Heart left ventricle (tissue), 16 donors: ENCODE measurements at places on chromosomes 3 and 15. TPM values are rescaled to one million over a fixed set of nuclear protein-coding genes. Genes with fewer than 3 reads are reported as not detected.

DNA sequence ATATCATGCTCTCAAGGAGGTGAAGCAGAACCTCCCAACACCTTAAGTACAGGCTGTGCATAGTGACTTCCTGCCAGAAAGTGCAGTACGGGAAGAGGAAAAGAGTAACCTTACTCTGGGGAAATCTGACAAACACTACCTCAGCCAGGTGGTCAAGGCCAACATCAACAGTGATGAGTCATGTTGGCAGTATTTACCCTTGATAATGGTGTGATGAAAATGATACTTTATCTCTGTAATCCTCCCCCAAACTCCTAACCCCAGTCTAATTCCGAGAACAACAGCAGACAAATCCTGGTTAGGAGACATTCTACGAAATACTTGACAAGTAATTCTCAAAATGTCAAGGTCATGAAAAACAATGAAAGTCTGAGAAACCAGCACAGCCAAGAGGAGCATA is 26.5 kb downstream of the ANKDD1A start:
- H3K27ac ChIP-seq = no peak overlapping the region
- no peak for DNase-seq
- no peaks in the 10 kb centered on the region for H3K4me1 ChIP-seq

GRCh38 chr3:46089237-46090011 is 62.1 kb upstream of the XCR1 start:
- no peaks in the 10 kb centered on the region for H3K36me3 ChIP-seq
- no peaks in the 10 kb centered on the region for H3K27me3 ChIP-seq
- peak; percentile 71 for DNase-seq
- H3K4me3 ChIP-seq = no peak overlapping the region
- no peak overlapping the region for H3K27ac ChIP-seq
- no peaks in the 10 kb centered on the region for H3K4me1 ChIP-seq

DNA sequence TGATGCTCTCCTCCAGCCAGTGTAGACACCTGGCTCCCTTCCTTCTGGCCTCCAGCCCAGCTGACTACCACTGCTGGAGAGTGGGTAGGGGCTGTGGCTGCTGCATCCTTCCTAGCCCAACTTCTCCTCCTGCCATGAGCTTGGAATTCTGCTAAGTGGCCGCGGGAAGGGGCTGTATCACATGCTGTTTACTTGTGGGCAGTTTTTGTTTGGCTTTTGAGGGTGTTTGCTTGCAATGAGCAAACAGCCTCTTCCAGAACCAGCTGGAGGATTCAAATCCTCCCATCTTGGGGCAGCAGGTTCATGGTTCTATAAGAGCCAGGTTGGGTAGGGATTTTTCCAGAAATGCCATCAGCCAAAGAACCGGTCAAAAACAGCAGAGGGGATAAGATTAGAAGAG is 9.0 kb downstream of the GASK1A start:
- no peak overlapping the region for H3K4me3 ChIP-seq
- no peaks in the 10 kb centered on the region for H3K4me1 ChIP-seq
- no peak for DNase-seq
- no peaks in the 10 kb centered on the region for H3K36me3 ChIP-seq
- no peaks in the 10 kb centered on the region for H3K27me3 ChIP-seq

DNA sequence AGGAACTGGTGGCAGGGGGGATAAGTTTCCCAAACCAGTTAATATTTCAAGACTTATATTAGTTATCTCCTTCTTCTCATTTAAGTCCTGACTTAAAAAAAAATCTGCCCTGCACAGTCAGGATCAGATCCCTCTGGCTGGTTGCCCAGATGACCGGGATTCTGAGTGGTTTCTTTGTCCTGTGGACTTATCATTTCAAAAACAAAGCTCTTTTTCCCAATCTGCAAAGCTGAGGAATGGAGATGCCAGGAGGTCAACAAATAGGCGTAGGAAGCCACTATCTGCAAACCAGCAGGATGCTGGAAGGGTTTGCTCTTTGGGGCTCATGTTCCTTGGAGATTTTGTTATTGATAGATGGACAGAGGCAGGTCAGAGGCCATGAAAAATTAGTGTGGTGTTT is 5.8 kb downstream of the C3orf20 start:
- no peaks in the 10 kb centered on the region for H3K36me3 ChIP-seq
- no peak overlapping the region for H3K4me3 ChIP-seq
- no peak overlapping the region for H3K27ac ChIP-seq
- H3K27me3 ChIP-seq = no peaks in the 10 kb centered on the region
- DNase-seq = no peak
- no peaks in the 10 kb centered on the region for H3K4me1 ChIP-seq

DNA sequence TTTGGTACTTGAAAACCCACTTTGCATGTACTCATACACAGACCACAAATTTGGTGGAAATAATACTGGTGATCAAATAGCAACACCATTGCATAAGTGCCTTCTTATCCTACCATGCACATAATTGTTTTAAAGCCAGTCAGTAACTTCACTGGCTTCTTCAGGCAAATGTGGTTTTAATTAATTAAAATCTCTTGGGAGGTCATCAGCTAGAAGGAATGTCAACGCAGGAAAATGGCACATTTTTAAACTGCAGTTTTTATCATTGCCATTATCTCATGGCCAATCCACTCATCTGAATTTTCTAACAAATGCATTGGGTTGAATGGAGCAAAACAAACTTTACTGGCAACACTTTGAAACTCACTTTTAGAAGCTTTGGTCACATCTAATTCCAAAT is 105.7 kb upstream of the ZPLD1 start:
- H3K36me3 ChIP-seq = no peaks in the 10 kb centered on the region
- no peak overlapping the region for H3K27ac ChIP-seq
- no peaks in the 10 kb centered on the region for H3K27me3 ChIP-seq
- DNase-seq = no peak
- no peaks in the 10 kb centered on the region for H3K4me1 ChIP-seq

- no peaks in the 10 kb centered on the region for H3K4me1 ChIP-seq
- no peaks in the 10 kb centered on the region for H3K36me3 ChIP-seq
- no peak for DNase-seq
- H3K4me3 ChIP-seq = no peak overlapping the region
Observed at GRCh38 chr3:901953-902778, 190.7 kb upstream of the CNTN6 start.

DNA sequence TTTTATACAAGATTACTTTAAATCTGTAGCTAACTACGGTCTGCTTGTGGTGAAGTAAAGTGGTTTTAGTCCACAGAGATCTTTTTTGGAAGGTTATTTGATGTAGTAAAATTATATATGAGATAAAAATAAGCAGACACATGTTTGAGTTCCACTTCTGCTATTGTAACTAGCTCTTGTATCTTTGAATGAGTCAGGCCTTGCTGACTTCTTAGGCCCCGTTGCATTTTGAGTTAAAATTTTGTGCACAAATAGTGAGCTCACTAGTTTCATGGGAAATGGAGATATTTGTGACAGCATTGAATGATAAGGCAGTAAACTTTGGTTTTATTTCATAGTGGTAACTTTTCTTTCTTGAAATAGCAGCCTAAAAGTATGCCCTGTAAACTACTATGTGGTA is 42.6 kb downstream of the ARIH1 start:
- peaks cover 6% of the 10 kb centered on the region for H3K4me1 ChIP-seq
- no peak overlapping the region for H3K4me3 ChIP-seq
- H3K27me3 ChIP-seq = no peaks in the 10 kb centered on the region
- DNase-seq = no peak
- peaks cover 9% of the 10 kb centered on the region for H3K36me3 ChIP-seq

DNA sequence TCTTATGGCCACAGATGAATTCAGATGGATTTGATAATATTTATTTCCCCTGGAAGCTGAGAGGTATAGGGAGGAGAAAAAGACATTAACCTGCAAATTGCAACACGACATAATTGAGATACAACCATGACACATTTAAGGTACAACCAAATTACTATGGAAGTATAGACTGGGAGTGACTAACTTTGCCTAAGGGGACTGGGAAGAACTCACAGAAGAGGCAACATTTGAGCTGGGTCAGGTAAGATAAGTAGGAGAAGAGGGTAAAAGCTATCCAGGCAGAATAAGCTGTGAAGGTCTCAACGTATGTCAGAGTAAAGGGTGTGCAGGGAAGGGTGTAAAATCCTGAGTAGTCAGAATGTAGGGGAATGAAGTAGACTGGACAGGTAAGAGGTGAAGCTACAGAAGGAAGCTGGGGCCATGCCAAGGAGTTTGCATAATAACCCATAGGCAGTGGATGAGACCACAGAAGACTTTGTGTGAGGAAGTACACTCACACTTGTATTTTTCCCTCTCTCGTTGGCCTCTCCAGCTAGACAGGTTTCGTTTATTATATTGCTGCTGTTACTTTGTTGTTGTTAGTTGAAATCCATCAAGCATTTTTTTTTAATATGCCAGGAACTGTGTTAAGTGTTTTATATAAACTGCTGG is 28.0 kb upstream of the PTX3 start:
- H3K4me1 ChIP-seq = no peaks in the 10 kb centered on the region
- no peak overlapping the region for H3K27ac ChIP-seq
- no peaks in the 10 kb centered on the region for H3K36me3 ChIP-seq
- H3K4me3 ChIP-seq = no peak overlapping the region
- no peaks in the 10 kb centered on the region for H3K27me3 ChIP-seq

GRCh38 chr3:98557324-98558010 is 25.7 kb downstream of the GPR15 start:
- no peaks in the 10 kb centered on the region for H3K27me3 ChIP-seq
- peaks cover 34% of the 10 kb centered on the region for H3K4me1 ChIP-seq
- no peaks in the 10 kb centered on the region for H3K36me3 ChIP-seq
- no peak overlapping the region for H3K4me3 ChIP-seq

DNA sequence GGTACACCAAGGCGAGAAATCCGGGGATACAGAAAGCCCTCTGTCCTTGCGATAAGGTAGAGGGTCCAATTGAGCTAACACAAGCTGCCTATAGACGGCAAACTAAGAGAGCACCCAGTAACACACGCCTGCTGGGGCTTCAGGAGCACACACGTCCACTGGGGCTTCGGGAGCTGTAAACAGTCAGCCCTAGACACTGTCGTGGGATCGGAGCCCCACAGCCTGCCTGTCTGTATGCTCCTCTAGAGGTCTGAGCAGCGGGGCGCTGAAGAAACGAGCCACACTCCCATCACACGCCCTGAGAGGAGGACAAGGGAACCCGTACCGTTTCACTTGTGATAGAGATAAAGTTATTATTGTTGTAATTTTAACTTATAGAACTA is 486 bp downstream of the SAMMSON start:
- H3K4me3 ChIP-seq = no peak overlapping the region
- DNase-seq = no peak
- H3K36me3 ChIP-seq = no peaks in the 10 kb centered on the region
- H3K27me3 ChIP-seq = no peaks in the 10 kb centered on the region

GRCh38 chr3:194135806-194136518 is at the start of gene HES1:
HES1 (plus strand) TSS chr3:194136148; CDS start chr3:194136381, 233 bp downstream.
- H3K4me1 ChIP-seq = peaks cover 42% of the 10 kb centered on the region
- peaks cover 63% of the 10 kb centered on the region for H3K27me3 ChIP-seq
- H3K27ac ChIP-seq = peak within 1 kb of the TSS; percentile 88
- H3K36me3 ChIP-seq = peaks cover 6% of the 10 kb centered on the region
- peak; percentile 96 for DNase-seq

DNA sequence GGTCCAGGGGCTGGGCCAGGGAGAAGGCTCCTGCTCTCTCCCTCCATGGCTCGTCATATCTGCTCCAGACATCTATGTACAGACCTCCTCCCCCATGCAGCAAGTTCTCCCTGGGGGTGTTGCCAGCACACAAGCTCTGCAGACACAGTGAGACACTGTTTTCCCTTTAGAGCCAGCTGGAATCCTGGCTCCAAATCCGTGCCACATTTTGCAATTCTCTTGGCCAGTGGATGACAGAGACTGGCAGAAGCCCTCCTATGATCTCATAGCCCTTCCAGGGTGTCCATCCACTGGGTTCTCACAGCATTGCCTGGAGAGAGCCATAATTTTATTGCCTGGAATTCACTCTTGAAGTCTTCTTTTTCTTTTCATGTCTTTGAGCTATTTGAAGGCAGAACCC is 203.9 kb downstream of the TLE3 start:
- no peaks in the 10 kb centered on the region for H3K27me3 ChIP-seq
- H3K27ac ChIP-seq = no peak overlapping the region
- no peak overlapping the region for H3K4me3 ChIP-seq
- no peaks in the 10 kb centered on the region for H3K4me1 ChIP-seq

DNA sequence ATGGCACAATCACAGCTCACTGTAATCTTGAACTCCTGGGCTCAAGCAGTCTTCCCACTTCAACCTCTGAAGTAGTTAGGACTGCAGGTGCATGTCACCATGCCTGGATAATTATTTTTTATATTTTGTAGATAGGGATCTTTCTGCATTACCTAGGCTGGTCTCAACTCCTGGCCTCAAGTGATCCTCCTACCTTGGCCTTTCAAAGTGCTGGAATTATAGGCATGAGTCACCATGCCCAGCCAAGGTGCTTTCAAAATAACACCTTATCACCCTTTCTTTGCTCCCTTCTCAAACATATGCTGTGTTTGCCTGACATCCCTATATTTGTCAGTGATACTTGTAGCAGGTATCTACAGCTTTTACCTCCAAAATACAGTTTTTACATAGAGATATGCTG is 242.0 kb upstream of the ARRDC4 start:
- no peak for DNase-seq
- H3K36me3 ChIP-seq = no peaks in the 10 kb centered on the region
- no peaks in the 10 kb centered on the region for H3K27me3 ChIP-seq
- no peak overlapping the region for H3K4me3 ChIP-seq
- no peak overlapping the region for H3K27ac ChIP-seq

DNA sequence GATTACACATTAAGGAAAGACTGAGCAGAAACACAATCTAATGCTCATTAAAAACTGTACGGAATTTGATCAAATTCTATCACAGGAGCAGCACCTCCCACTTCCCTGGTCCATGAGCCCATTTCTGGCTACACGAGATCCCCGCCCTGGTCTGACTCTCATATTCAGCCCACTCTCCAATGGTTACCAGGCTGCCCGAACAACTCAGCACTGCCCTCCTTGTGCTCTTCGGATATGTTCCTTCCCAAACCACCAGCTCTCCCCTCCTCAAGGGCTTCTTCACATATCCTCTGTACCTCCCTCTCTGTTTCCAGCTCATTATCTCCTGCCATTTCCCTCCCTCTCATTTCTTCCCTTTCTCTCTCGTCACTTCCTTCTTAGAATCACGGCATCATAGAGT is 180.5 kb downstream of the RSL24D1 start:
- no peak for DNase-seq
- no peak overlapping the region for H3K4me3 ChIP-seq
- no peak overlapping the region for H3K27ac ChIP-seq
- no peaks in the 10 kb centered on the region for H3K27me3 ChIP-seq

DNA sequence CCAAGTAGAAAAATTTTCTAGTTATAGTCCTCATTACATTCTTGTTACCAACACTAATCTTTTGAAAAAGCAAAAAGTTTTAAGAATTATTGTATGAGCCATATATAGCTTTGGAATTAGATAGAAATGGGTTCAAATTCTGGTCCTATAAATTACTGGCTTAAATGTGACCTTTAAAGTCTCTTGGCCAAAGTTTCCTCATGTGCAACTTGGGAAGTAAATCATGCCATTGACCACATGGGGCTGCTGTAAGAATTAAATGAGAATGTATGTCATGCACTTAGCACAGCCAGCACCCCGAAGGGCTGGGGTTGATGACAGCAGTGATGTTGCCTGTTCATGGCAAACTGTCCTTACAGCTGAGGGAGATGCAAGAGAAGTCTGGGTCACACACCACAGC is 108.3 kb downstream of the TOP2B start:
- no peak for DNase-seq
- peak overlapping the region; percentile 63 for H3K27ac ChIP-seq
- no peaks in the 10 kb centered on the region for H3K27me3 ChIP-seq
- H3K36me3 ChIP-seq = no peaks in the 10 kb centered on the region
- peaks cover 24% of the 10 kb centered on the region for H3K4me1 ChIP-seq

The TEX55 gene
- total RNA-seq = not detected

The CD200 gene
- 0.26 TPM for total RNA-seq

The CLDN11 gene
- 1.5 TPM for total RNA-seq

The CP gene
- total RNA-seq = 2.8 TPM

The CD276 gene
- total RNA-seq = 34.5 TPM

The PLAAT1 gene
- 3.9 TPM for total RNA-seq
